ENCODE measurements at places on chromosomes 2 and 18. TPM values are rescaled to one million over a fixed set of nuclear protein-coding genes. Genes with fewer than 3 reads are reported as not detected.

REG3A gene
- not detected for total RNA-seq

DPP10 gene
- not detected for total RNA-seq

ANKRD30B gene
- total RNA-seq, result not detected

C18orf54 gene
- 6.7 TPM for total RNA-seq

SRD5A2 gene
- total RNA-seq, result not detected

BOLL gene
- not detected for total RNA-seq

DHRS9 gene
- not detected for total RNA-seq

ADD2 gene
- 3.8 TPM for total RNA-seq

OSR1 gene
- total RNA-seq, result 6.9 TPM

PRLH gene
- total RNA-seq, result not detected

ANKRD30BL gene
- total RNA-seq, result not detected

REV1 gene
- total RNA-seq, result 50.5 TPM

MC4R gene
- total RNA-seq, result not detected

OBSL1 gene
- 161 TPM for total RNA-seq

SCYGR4 gene
- total RNA-seq, result not detected

GALNT13 gene
- 3.6 TPM for total RNA-seq

CD226 gene
- 0.13 TPM for total RNA-seq

RBBP8 gene
- 22.0 TPM for total RNA-seq

NDC80 gene
- 71.7 TPM for total RNA-seq

RASGRP3 gene
- 0.10 TPM for total RNA-seq

PROM2 gene
- 147 TPM for total RNA-seq

AGXT gene
- not detected for total RNA-seq

ITM2C gene
- 96.4 TPM for total RNA-seq

MC2R gene
- total RNA-seq, result not detected

All from PC-9 (cell line).